ENCODE measurements at places on chromosomes 3 and 15.

DNA sequence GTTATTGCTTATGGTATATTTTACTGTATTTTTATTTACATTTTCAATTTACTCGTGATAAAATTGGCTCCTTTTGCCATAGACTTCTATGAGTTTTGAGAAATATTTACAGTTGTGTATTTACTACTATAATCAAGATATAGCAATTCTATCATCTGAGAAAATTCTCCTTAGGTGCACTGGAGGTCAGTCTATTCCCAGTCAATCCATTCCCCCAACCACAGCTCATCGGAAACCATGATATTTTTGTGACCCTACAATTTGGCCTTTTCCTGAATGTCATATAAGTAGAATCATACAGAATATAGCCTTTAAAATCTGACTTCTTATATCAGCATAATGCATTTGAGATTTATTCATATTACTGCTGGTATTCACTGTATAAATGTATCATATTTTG, 114.7 kb upstream of the LRTM1 start:
- DNase-seq: no peak

DNA sequence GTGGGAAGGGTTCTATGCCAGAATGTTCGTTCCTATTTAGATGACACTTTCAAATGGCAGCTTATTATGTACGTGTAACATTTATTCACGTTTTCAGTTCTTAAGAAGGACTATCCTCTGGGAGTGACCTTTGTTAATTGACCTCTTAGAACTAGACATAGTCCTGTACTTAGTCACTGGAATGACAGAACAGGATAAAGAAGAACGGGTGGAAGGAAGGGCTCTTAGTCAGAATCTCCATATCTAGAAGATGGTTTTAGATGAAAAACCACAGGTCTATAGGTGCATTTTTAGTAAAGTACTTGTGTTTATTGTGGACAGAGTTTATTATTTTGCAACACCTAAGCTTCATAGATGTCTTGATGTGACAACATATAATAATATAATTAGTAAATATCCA, 6.5 kb downstream of the METTL6 start:
- no peak for DNase-seq

GRCh38 chr3:33980252-33980651, 181.8 kb downstream of the PDCD6IP start:
- DNase-seq: no peak

DNA sequence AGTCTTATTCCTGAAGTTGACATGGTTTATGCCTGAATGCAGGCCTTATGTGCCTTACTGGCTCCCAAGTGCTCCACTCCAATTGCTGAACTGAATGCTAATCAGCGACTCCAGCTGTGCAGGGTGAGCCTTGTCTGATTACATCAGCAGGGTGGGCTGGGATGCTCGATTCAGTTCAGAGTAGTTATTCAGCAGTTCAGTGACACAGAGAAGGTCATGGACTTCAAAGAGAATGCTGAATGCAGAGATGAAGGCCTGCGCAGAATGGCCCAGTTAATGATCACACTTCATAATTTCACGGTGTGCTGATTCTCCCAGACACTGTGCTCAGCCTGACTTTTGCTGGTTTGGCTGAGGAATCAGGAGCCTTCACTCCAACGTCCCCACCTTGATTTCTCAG, 63.6 kb downstream of the CLDN1 start:
- DNase-seq: no peak

GRCh38 chr15:89784686-89784960, 8.5 kb downstream of the MESP2 start:
- DNase-seq: no peak

GRCh38 chr3:194749631-194750490, 64.2 kb downstream of the FAM43A start:
- no peak for DNase-seq

- no peak for DNase-seq
These were observed 91.2 kb upstream of the VEPH1 start for GRCh38 chr3:157594413-157594812.

- no peak for DNase-seq
These were observed 46.5 kb upstream of the SACM1L start for GRCh38 chr3:45642731-45643152.

DNA sequence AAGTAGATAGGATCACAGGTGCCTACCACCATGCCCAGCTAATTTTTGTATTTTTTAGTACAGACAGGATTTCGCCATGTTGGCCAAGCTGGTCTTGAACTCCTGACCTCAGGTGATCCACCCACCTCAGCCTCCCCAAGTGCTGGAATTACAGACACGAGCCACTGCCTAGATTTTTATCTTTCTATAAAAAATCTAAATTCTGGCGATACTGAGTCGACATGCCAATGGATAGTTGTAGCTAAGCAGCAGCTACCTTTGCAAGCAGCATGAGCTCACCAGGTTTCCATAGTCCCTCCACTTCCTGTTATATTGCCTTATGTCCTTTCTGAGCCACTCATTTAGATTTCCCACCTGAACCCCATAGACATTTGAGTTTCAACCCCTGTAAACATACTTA, 13.1 kb upstream of the FMN1 start:
- no peak for DNase-seq

- DNase-seq: no peak
These were observed at the start of gene LCTL for GRCh38 chr15:66565741-66566144. LCTL (minus strand) TSS chr15:66565998; CDS start chr15:66565365, 633 bp downstream.

DNA sequence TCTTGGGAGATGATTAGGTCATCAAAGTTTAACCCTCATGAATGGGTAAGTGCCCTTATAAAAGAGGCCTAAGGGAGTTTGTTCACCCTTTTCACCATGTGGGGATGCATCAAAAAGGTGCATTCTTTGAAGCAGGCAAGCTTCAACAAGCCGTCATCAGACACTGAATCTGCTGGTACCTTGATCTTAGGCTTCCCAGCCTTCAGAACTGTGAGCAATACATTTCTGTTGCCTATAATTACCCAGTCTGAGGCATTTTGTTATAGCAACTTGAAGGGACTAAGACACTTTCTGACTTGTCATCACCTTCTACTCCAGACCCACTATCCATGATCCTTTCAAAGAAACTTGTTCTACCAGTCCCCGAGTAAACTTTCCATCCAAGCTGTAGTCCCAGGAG, 44.6 kb upstream of the LRRC58 start:
- no peak for DNase-seq

DNA sequence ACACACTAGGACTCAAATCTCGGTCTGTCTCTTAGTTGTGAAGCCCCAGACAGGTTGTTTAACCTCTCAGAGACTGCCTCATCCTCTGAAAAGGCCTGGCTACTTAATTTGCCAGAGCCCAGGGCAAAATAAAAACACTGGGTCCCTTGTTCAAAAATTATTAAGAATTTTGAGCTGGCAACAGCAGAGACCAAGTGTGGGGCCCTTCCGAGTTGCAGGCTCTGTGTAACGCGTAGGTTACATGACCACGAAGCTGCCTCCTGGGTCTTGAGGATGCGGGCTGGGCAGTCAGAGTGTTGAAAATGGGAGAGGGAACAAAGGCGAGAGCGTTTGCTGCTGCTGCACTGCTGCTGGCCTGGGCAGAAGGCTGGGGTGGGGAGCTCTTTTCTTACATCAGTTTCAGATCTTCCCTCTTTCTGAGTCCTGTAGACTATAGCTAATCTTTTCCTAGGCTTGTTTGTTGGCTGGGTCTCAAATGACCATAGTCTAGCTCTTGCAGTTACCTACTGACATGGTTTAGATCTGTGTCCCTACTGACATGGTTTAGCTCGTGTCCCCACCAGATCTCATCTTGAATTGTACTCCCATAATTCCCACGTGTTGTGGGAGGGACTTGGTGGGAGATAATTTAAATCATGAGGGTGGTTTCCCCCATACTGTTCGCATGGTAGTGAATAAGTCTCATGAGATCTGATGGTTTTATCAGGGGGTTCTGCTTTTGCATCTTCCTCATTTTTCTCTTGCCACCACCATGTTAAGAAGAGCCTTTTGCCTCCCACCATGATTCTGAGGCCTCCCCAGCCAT, 49.9 kb downstream of the CLEC3B start:
- DNase-seq: no peak

DNA sequence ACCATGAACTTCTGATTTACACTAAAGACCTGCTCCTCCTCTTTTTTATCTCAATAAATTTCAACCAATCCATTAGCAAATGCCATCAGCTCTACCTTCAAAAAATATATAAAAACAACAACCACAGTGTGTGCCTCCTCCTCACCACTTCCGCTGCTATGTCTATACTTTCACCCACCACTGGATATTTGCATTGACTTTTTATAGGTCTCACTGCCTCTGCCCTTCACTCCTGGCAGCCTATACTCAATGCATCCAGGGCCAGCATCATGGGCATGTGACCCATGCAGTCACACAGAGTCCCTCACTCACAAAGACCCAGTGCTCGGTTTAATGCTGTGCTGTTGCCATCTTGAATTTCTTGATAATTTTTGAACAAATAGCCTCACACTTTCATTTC, 53.5 kb upstream of the CCDC54 start:
- no peak for DNase-seq

- DNase-seq: no peak
These were observed 283.0 kb upstream of the VEPH1 start for GRCh38 chr3:157786211-157786610.

GRCh38 chr3:111598552-111598951, 3.4 kb upstream of the ZBED2 start:
- no peak for DNase-seq

GRCh38 chr3:189941679-189942078, 179.0 kb downstream of the P3H2 start:
- DNase-seq: no peak

DNA sequence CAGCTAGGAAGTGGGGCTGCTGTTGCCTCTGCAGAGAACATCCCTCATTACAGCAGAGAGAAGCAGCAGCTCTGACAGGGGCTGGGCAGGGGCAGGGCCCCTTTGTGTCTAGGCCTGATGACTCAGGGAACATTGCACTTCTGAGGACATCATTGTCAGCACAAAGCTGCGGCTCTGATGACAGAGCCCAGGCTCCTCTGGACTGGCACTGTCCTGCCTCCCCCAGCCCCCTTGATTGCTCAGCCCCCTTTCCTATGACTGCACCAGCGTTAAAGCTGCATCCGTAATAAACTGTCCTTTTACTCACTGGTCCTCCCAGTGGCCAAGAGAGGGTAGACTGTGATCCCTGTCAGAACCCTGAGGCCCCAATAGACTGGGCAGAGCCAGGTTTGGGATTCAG, 18.3 kb downstream of the TRH start:
- DNase-seq: no peak

- DNase-seq: peak; percentile 16
These were observed 23.1 kb upstream of the GPR171 start for GRCh38 chr3:151226088-151226563.

DNA sequence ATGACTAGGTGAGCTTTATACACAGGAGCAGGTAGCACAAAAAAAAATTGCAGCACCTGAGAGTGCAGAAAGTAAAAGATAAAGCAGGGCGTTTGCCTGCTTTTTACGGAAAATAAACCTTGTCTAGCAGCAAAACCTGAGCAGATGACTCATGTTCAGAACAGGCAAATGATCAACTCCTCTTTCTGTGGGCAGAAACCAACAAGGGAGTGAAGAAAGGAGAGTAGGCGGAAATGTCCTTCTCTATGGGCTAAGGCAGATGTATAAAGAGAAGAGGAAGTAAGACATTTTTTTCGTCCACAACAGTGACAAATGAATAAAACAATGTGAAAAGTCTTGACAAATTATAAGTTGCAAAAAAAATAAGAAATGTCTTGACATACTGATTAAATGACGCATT, 24.5 kb upstream of the GMNC start:
- no peak for DNase-seq

GRCh38 chr15:100929641-100930042, 10.5 kb downstream of the LRRK1 start:
- no peak for DNase-seq

DNA sequence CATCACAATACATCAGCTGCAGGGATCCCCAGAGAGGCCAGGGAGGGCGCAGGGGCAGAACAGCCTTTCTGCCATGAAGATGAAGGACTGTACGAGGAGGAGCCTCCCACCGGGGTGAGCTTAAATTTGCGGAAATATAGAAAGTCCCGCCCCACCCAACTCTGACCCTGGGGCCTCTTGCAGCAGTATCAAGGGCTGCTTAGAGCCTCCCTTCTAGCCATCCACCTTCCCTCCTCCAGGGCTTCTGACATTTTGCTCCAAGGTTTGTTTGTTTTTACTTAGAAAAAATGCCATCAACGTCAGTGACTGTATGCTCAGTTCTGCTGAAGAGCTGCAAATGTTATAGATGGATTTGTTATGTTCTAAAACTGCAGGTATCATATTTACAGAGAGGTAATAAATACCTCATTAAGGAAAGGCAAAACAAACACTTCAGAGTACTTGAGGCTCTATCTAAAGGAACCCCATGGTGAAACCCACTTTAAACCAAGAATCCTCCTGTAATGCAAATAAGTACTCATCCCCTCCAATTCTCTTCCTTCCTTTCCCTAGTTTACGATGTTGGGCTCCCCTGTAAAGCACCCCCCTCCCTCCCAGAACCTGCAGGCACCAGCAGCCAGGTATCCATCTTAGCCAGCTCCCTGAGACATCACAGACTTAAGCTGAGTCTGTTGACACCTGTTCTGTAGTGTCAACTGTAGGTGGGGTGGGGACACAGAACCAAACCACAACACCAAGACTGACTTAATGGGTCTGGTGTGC, 30.5 kb downstream of the RFTN1 start:
- peak; percentile 46 for DNase-seq

DNA sequence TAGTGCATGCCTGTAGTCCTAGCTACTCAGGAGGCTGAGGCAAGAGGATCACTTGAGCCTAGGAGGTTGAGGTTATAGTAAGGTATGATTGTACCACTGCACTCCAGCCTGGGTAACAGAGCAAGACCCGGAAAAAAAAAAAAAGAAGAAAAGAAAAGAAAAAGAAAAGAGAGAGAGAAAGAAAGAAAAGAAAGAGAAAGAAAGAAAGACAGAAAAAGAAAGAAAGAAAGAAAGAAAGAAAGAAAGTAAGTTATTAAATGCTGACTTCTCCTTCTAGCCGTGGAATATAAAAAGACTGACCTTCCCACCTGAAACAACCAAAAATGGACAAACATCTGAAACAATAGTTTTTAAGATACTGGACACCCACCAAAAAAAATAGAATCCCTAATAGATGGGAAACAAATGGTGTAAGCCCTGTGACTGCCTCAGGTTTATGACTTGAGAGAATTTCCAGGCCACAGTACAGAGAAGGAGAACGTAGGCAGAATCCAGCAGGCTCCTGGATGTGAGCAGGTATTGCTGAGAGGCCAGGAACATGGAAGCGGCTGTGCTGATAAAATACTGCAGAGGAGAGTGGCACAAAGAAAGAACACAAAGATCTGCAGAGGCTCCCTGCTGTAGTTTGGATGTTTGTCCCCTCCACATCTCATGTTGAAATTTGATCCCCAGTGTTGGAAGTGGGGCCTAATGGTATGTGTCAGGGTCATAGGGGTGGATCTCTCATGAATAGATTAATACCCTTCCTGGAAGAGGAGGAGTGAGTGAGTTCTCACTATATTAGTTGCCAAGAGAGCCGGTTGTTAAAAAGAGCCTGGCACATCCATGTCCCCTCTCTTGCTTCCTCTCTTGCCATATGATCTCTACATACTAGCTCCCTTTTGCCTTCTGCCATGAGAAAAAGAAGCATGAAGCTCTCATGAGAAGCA, 41.8 kb upstream of the PRSS50 start:
- no peak for DNase-seq
